Karpas-422 (cell line): ENCODE measurements at places on chromosomes 11 and 22.

GRCh38 chr11:95686265-95686664, 103.3 kb downstream of the FAM76B start:
- H3K27me3 ChIP-seq: 0 out of 2 replicates have a peak, but pooled peaks cover 4% of the 10 kb centered on the region
- no peaks in the 10 kb centered on the region for H3K36me3 ChIP-seq
- DNase-seq: no peak
- no peaks in the 10 kb centered on the region for H3K4me1 ChIP-seq

DNA sequence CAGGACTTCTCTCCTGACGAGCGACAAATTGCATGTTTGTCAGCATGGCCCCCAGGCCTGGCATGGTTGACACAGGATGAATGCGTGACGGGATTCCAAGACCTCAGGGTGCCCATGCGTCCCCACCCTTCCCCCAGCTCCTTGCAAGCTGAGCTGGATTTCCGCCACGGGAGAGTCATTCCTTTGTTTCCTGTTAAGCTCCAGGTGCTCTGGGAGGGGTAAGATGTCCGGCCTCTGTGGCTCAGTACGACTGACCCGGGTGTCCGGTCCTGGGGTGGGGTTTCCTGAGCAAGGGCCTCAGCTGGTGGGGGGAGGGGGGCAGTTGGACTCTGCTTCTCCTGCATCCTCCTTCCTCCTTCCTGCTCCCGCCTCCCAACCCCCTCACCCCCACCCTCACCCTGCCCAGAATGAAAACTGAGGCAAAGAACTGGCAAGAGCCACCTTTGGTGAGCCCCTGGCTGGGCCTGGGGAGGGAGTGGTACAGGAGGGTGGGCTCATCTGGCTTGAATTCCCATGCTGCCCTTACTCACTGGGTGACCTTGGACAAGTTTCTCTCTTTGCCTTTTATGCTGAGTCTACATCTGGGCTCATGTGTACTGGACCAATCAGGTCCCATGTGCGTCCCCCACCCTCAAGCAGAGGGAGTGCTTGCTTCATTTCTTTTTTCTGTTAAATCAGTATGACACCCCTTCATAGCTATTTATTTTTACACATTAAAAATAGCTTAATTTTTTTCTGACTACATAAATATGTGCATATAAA, 2.5 kb downstream of the CDC42EP2 start:
- no peaks in the 10 kb centered on the region for H3K36me3 ChIP-seq
- no peaks in the 10 kb centered on the region for H3K27me3 ChIP-seq
- peaks cover 32% of the 10 kb centered on the region for H3K4me1 ChIP-seq
- no peak overlapping the region for H3K27ac ChIP-seq
- H3K4me3 ChIP-seq: no peak overlapping the region
- peak; percentile 49 for DNase-seq

GRCh38 chr22:30027169-30027568, 53.1 kb upstream of the HORMAD2 start:
- no peak for DNase-seq
- no peaks in the 10 kb centered on the region for H3K4me1 ChIP-seq
- no peak overlapping the region for H3K4me3 ChIP-seq
- H3K36me3 ChIP-seq: no peaks in the 10 kb centered on the region

- H3K4me3 ChIP-seq: no peak overlapping the region
- H3K27ac ChIP-seq: no peak overlapping the region
- DNase-seq: peak; percentile 78
Measured at GRCh38 chr11:123020968-123021367, 39.3 kb upstream of the BSX start.

DNA sequence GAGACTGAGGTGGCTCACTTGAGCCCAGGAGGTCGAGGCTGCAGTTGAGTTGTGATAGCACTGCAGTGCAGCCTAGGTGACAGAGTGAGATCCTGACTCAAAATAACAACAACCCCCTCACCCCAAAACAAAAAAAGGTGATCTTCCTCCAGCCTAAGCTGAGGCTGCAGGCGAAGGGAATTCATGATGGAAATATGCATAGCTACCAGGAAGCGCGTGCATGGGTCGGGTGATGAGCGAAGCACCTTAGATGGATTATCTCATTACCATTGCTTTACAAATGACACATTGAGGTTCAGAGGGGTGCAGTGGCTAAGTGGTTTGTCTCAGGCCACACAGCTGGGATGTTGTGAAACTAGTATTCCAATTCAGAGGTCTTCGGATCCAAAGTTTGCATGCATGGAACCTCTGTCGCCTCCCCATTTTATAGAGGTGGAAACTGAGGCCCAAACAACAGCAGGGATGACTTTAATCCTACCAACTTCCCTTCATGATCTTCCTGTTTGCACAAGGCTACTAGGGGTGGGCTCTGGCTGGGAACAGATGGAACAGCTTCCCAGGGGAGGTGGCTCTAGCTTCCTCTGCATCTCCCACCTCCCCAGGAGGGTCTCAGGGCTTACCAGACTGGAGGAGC, 4.6 kb downstream of the SLC29A2 start:
- H3K27ac ChIP-seq: no peak overlapping the region
- no peak overlapping the region for H3K4me3 ChIP-seq
- no peaks in the 10 kb centered on the region for H3K36me3 ChIP-seq
- no peak for DNase-seq

- H3K4me1 ChIP-seq: no peaks in the 10 kb centered on the region
- H3K4me3 ChIP-seq: no peak overlapping the region
- H3K27me3 ChIP-seq: no peaks in the 10 kb centered on the region; the same call in 1 of the 2 replicates
- H3K36me3 ChIP-seq: no peaks in the 10 kb centered on the region
- no peak overlapping the region for H3K27ac ChIP-seq
- DNase-seq: no peak
Measured at GRCh38 chr11:12901874-12902481, 107.1 kb upstream of the RASSF10 start.

DNA sequence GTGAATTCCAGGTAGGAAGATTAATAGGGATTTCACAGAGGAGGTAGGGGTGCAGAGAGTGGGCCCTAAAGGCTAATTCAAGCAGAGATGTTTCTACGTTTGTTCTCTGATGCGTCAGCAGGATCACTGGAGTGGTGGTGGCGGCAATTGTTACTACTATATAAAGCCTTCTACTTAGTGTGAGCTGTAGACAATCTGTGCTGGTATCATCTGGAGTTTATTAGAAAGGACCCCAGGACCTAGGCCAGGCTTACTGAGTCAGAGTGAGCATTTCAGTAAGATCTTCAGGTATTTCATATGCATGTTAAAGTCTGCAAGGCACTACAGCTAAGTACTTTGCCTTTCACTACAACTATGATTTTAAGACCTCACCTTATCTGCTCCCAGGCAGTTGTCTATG, 59.5 kb downstream of the USP35 start:
- peaks cover 6% of the 10 kb centered on the region for H3K4me1 ChIP-seq
- H3K36me3 ChIP-seq: no peaks in the 10 kb centered on the region
- DNase-seq: no peak
- H3K27ac ChIP-seq: no peak overlapping the region
- H3K4me3 ChIP-seq: no peak overlapping the region
